ENCODE measurements at places on chromosomes 4 and X.

- no peak for DNase-seq
Observed at GRCh38 chr4:82642331-82642730, 80.5 kb upstream of the TMEM150C start.

DNA sequence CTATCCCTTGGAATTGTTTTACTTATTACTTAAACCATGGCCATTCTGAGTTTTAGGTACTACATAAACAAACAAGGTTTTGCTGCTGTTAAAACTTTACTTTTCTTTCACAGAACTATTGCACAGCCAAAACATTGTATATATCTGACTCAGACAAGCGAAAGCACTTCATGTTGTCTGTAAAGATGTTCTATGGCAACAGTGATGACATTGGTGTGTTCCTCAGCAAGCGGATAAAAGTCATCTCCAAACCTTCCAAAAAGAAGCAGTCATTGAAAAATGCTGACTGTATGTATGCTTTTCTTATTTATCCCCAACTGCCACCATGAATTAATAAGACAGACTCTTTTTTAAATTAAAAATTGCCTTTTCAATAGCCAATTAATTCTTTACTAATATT, 69.8 kb downstream of the CCKAR start:
- no peak for DNase-seq

- DNase-seq = no peak
Observed at GRCh38 chrX:69024161-69024736, 141.0 kb downstream of the PJA1 start.

GRCh38 chr4:145736241-145736831, 56.4 kb downstream of the C4orf51 start:
- DNase-seq = no peak

GRCh38 chrX:123424546-123424945, 240.5 kb downstream of the GRIA3 start:
- no peak for DNase-seq

DNA sequence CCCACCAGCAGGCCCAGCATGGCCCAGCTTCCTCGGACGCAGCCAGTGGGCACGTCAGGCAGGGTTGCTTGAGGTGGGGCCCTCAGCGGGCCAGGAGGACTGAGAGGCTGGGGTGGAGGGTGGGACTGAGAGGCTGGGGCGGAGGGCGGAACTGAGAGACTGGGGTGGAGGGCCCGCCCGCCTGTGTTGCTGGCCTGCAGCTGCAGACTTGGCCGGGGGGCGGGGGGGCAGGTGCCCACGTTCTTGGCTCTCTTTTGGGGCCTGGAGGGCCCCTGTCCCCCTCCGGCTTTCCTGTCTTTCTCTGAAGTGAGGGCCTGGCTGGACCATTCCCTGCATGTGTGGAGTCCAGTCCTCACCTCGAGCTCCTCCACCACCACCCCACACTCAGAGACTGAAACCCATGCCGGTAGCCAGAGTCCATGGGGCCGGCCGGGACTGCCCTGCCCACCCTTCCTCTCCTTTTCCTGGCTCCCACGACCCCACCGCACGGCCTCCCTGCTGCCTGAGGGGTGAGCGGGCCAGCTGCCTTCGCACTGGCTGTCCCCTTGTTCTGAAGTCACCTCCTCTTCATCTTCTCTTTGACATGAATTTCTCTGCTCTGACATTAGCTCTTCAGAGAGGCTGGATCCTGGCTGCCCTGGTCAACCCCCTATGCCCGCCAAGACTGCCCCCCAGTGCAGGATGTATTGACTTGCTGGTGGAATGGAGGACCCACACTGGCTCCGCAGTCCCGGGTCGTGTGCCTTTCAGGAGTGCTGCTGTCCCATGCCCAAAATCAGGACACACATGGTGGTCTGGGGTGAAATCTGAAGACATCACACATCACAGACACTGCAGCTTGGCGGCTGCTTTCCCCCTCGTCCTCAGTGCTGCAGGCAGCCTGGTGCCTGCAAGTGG, 10.1 kb upstream of the NKX1-1 start:
- no peak for DNase-seq

DNA sequence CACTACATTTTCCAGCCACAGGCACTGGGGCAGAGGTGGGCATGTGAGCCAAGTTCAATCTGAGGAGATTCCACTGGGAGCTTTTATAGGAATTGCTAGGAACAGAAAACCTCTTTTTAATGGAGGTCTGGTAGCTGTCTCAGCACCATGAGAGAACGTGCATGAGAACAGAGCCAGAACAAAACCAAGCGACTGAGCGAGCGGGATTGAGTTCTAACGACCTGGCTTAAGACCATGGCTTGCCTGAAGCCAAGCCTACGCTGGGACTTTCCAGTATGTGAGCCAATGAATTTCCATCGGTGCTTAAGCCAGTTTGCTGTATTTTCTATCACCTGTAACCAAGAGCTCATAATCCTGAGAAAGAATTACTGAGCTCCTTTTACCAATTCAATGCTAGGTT, 183.7 kb downstream of the NR3C2 start:
- no peak for DNase-seq

- DNase-seq = no peak
Observed at GRCh38 chr4:176971576-176972115, 178.9 kb upstream of the VEGFC start.

- no peak for DNase-seq
Observed at GRCh38 chr4:98890702-98891455, 38.1 kb downstream of the EIF4E start.

DNA sequence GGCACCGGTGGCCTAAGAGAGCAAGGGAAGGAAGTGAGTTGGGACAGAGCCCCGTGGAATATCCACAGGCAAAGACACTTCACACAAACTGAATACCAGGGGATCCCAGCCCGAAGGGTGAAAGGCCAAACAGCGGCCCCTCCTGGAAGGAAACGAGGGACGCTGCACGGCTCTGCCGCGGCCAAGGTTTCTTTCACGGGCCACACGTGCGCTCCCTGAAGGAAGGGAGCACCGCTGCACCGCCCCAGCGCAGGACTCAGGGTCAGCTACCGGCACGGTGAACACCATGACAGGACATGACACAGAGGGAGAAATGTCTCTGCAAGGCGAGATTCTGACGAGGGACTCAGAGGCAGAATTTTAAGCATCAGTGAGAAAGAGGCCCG, 31.5 kb upstream of the GTPBP6 start:
- DNase-seq = no peak

- no peak for DNase-seq
Observed at GRCh38 chrX:129781134-129781672, 1.5 kb downstream of the SASH3 start.

DNA sequence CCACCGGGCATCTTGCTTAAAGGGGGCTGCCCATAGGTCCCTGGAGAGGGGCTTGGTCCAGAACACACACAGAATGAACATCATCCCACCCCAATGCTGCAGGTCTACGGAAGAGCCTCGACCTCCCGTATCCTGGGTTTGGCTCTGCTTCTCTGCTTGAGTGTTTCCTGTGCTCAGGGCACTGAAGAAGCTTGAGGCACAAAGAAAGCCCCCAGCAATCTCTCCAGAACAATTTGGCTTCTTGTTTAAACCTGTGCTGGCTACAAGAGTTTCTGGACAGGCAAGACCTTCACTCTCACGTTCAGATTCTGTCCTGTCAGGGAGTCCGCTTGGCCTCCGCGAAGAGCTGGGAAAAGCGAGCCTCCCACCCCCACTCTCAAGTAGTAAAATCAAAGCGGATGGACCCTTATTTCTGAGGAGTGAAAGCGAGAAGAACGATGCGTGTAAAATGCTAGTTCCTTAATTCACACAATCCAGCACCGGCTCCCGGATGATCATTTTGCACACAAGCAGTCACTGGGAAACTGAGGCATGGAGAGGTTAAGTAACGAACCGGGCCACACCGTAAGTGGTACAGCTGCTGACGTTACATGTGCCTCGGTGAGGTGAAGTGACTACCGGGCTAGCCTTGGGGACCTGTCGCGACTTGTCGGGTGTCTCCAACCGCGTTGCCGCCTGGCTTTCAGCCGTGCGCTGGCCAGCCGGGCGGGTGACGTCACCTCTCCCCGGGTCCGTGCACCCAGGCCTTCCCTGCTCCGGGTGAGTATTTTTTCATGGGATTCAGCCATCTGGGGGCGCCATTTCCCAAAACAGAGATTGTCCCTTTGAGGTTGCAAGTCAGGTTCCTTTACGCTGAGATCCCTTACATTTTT, 3.1 kb upstream of the SFRP2 start:
- DNase-seq = no peak

DNA sequence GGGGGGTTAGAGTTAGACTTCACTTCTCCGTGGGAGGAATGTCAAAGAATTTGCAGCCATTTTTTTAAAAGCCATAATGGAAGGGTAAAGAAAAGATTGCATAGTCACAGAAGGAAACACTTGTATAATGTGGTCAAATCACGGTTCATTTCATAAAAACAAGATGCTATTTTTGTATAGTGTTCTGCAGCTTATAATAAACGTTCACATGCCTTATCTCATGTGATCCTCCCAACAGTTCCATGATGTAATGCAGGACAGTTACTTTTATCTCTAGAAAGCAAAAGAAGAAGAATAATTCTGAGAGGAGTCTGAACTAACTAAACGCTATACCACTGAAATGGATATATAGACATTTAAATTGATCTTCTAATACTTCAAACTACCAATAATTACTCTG, 71.3 kb upstream of the CAMK2D start:
- DNase-seq = no peak

DNA sequence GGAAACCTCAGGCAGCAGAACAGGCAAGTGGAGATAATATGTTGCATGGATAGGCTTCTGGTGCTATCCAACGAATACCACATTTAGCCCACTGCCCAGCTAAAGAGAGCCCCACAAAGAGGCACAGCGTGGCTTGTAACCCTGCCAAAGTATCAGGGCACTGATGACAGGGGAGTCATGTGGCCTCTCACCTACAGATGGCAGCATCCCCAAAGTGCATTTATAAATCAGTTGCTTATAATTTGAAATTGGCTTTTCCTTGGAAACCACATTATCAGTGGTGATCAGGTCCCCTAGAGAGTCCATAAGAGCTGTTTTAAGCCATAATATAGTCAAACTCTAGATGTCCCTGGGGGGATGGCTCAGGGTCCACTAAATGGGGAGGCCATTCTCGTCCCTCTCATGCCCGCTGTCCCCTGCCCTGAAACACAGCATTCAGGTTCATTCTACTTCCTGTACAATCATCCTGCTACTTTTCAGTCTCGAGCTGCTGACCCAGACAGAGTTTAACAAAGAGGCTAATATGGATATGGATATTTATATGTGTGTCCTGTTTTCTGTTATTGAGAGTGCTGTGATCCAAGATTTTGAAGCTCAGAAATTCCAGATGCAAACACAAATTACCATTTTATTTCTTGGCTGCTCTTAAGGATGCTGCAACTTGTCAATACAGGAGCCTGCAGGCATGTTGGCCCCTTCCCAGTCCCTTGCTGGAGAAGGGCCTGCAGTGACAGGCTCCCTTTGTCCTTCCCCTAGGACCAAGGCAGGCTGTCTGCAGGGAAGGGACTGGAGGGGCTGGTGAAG, 28.5 kb downstream of the SRPX start:
- DNase-seq = no peak

DNA sequence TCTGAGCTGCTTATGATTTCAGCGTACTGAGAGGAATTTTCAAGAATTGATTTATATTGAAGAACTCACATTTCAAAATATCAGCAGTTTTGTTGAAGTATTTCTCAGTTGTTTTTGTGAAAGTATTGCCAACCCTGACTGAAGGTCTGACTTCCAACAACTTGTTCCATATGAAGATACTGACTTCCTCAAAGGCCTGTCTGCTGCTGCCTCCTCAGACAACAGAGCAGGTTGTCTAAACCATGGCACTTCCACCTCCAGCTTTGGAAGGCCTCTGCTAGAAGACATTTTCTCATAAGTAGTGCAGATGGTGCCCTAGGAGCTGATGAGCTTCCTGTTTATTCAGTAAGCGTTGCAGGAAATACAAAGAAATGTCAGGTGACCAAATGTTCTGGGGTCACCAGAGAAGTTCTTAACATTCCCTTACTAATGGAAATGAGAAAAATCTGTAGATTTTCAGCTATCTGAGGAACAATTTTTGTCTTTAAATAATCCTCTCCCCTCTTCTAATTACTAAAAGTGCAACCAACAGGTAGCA, 28.8 kb downstream of the FGF2 start:
- no peak for DNase-seq

GRCh38 chrX:17154001-17154400, 207.5 kb downstream of the REPS2 start:
- DNase-seq = no peak
